ENCODE measurements at places on chromosomes 6 and 20. TPM values are rescaled to one million over a fixed set of nuclear protein-coding genes. Genes with fewer than 3 reads are reported as not detected.

The MROH8 gene
- 4.6 TPM for total RNA-seq

DNA sequence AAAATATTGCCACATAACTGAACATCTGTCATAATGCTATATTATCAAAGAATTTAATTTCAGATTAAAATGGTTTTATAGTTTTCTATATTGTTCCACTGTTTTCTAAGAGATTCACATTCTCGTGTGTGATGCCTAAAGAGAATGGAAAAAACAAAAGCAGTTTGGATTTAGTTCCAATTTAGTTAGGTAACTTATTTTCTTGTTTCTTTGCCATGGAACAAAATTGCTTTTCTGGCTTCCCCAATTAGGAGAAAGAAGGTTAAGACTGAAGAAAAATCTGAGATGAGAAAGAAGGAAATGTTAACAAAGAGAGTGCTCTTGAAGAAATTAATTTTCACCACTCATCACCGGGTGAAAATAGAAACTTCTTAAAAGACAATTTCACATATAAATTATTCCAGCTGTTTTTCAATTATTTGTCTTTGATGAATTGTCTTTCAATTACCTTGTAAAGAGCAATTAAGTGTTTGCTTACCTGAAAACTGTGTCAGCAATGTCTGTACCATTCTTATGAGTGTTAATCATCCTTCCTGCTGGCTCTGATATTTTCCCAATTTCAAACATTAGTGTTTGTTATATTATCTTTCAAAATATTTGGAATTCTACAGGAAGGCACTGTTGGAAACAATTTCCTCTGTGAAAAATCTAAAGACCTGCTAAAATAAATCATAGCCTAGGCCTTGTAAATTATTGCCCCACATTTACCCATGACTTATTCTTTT is 19.5 kb downstream of the PHACTR2 start:
- no peak for DNase-seq

- DNase-seq: no peak
Measured at GRCh38 chr6:112210852-112211251, 43.5 kb downstream of the LAMA4 start.

- DNase-seq: no peak
Measured at GRCh38 chr6:151652325-151652724, 155.2 kb upstream of the ESR1 start.

DNA sequence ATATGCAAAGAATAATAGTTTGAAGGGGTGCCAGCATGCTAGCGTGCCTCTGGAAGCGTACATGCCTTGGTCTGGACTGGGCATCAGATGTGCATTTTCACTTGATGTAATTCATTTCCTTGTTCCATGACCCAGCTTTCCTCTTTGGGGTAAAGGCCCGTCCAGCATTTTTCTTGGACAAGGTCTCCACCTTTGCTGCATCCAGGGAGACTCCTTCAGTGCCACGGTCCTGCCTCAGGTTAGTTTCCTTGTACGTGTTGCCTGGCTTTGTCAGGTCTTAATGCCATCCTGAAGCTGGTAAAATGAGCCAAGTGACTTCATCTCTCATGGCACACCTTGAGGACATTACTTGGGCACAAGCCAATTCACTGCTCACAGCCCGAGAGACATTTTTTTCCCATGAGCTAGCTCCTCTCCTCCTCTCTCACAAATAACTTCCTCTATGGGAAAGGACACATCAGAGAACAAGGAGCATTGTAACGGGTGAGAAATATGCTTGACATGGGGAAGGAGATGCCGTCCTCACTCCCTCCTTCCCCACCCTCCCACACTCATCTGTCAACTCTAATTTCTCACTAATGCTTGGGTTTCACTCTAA is 23.9 kb downstream of the EDN1 start:
- DNase-seq: no peak

GRCh38 chr6:137353346-137353745 is 134.2 kb upstream of the IFNGR1 start:
- peak; percentile 38 for DNase-seq

Measured in B cell (primary cell).